ENCODE measurements at places on chromosomes 2 and 18. TPM values are rescaled to one million over a fixed set of nuclear protein-coding genes. Genes with fewer than 3 reads are reported as not detected.

GRCh38 chr18:47677952-47678351, 252.5 kb downstream of the SMAD2 start:
- no peak overlapping the region for H3K27ac ChIP-seq
- DNase-seq = no peak
- H3K4me1 ChIP-seq = no peaks in the 10 kb centered on the region

DNA sequence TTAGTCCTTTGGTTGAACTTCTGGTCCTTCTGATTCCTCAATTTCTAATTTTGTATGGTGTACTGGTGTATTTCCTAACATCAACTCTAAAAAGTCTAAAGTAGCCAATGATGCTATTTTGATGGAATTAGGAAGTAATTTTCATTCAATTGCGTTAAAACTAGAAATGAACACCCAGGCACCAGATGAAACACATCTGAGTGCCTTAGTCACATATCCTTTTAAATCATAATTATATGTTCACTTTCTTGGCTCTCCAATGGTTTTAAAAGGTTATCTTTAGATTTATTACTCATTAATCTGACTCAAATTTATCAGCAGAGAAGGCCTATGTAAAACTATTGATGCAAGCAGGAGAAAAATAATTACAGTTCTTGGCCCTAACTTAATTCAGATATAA, 119.7 kb downstream of the GAREM1 start:
- no peak for DNase-seq
- no peaks in the 10 kb centered on the region for H3K36me3 ChIP-seq
- no peaks in the 10 kb centered on the region for H3K27me3 ChIP-seq
- no peaks in the 10 kb centered on the region for H3K4me1 ChIP-seq

Gene CHAC2
- 27.4 TPM for total RNA-seq

DNA sequence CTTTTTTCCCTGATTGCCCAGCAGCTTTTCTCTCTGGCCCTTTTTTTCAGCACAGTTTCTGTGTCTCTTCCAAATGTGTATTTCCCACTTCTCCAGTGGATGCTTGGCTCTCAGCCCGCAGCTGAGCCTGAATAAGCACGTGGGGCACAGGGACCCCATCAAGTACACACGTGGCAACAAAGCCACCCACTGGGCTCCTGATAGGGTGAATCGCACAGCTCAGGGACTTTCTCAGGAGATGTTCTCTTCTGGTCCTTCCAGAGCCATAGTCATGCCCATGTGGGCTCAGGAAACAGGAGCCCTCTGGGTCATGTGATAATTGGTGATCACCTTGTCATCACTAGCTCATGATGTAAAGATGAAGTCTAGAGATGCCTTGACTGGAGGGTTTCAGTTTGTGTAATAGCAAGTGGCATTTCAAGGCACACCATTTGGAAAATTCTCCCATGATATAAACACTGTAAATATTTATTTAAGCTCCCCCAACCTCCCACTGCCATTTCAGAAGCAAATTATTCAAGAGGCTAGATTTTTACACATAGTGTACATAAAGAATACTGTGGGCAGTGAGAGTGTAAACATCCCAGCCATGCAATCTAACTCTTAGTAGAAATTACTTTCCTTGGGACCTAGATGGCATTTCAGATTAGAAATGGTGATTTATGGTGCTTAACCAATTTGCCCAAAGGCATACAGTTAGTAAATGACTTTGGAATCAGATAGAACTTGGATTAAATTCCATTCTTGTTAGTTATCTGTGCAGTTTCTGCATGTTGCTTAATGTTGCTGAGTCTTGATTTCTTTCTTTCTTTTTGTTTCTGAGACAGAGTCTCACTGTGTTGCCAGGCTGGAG, 597.5 kb downstream of the SLC4A3 start:
- no peak overlapping the region for H3K27ac ChIP-seq
- no peak for DNase-seq
- H3K4me3 ChIP-seq = no peak overlapping the region
- H3K36me3 ChIP-seq = no peaks in the 10 kb centered on the region
- no peaks in the 10 kb centered on the region for H3K4me1 ChIP-seq
- no peaks in the 10 kb centered on the region for H3K27me3 ChIP-seq

DNA sequence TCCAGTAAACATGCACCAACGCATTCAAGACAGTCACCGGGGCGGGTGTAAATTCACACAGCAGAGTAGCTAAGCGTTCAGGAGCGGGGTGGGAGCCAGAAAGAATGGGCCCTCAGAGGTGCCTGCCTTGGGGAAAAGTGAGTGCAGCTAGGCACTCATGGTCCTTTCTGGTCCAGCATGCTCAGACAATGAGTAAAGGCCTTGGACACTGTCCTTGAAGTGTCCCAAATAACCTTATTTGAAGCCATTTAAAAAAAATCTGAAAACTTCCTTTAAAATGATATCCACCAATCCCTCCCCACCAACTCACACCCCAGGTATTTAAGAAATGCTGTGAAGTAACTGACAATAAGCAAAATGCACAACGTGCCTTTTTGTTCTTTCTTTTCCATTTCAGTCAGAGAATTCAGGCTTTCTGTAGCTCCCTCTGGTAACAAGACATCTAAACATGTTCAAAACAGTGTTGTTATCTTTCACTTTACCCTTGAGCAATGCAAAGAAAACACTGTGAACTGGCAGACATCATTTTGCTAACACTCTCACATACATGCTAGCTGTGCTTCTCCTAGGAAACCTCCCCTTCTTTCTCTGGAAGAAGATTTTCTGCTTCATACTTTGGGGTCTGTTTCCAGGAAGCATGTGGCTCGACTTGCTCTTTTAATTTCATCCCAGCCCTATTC, 445.1 kb upstream of the SPRED2 start:
- no peak for DNase-seq
- H3K4me1 ChIP-seq = no peaks in the 10 kb centered on the region
- H3K4me3 ChIP-seq = no peak overlapping the region
- no peaks in the 10 kb centered on the region for H3K27me3 ChIP-seq

Gene TUBA3D
- total RNA-seq = not detected

DNA sequence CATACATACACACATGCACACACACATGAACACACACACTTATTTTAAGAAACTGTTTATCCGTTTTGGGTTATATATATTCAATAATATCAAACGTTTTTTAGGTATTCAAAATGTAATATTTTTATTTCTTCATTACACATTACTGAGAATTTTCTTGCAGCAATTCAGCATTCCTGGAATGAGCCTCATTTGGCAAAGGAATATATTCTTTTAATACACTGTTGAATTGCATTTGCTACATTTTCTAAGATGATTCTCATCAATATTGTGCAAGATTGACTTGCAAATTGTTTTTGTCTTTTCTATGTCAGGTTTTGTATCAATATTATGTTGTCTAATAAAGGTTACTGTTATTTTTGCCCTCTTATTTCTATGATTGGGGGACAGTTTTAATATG, 276.1 kb upstream of the CYP26B1 start:
- DNase-seq = no peak
- no peak overlapping the region for H3K4me3 ChIP-seq
- H3K27ac ChIP-seq = no peak overlapping the region
- H3K27me3 ChIP-seq = no peaks in the 10 kb centered on the region

Gene CFC1
- total RNA-seq = not detected

Gene GDF7
- not detected for total RNA-seq

DNA sequence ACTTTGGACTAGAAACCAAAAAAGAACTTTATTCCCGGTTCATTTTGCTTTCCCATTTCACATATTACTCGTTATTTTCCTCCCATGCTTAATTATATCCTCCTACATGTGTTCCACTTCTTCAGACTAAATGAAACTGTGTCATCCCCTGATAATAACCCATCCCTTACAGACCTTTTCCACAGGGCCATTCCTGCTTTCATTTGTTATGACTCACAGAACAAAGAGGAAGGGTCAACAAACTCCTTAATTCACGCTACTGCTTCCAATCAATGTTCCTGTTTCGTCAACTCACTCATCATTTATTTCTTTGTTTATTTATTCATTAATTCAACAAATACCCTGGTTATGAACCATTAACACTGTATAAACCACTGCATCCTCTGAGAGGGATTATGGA, 104.5 kb downstream of the ZEB2 start:
- no peak overlapping the region for H3K4me3 ChIP-seq
- no peak overlapping the region for H3K27ac ChIP-seq
- no peaks in the 10 kb centered on the region for H3K27me3 ChIP-seq
- no peak for DNase-seq
- H3K4me1 ChIP-seq = no peaks in the 10 kb centered on the region
- H3K36me3 ChIP-seq = no peaks in the 10 kb centered on the region

Gene IFIH1
- total RNA-seq = 16.8 TPM

GRCh38 chr2:9508931-9509330, 34.6 kb downstream of the IAH1 start:
- no peaks in the 10 kb centered on the region for H3K4me1 ChIP-seq
- H3K27me3 ChIP-seq = no peaks in the 10 kb centered on the region
- DNase-seq = no peak
- peaks cover 20% of the 10 kb centered on the region for H3K36me3 ChIP-seq
- H3K4me3 ChIP-seq = no peak overlapping the region

- no peak overlapping the region for H3K4me3 ChIP-seq
- H3K27ac ChIP-seq = no peak overlapping the region
- no peaks in the 10 kb centered on the region for H3K36me3 ChIP-seq
- H3K27me3 ChIP-seq = no peaks in the 10 kb centered on the region
- no peak for DNase-seq
Measured at GRCh38 chr2:127051116-127052056, 55.6 kb downstream of the BIN1 start.

GRCh38 chr2:665340-666073, 11.7 kb downstream of the TMEM18 start:
- H3K27me3 ChIP-seq = no peaks in the 10 kb centered on the region
- no peak overlapping the region for H3K4me3 ChIP-seq
- peaks cover 17% of the 10 kb centered on the region for H3K4me1 ChIP-seq
- H3K27ac ChIP-seq = no peak overlapping the region
- DNase-seq = no peak

DNA sequence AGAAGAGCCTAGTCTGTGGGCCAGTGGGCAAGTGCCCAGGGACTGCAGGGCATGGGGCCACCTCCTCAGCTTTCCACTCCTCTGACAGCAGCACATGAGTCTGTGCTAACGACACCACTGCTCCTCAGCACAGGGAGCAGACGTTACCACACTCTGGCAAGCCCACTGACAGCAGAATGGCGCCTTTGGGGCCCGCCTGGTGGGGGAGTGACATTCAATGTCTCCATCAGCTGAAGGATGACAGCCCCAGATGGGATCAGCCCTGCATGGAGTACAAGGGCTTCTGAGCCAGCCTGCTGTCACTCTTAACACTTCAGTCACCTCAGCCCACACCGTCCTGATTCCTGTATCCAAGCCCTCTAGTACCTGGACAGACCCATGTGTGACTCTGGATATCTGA, 149.4 kb upstream of the SMAD2 start:
- no peak overlapping the region for H3K27ac ChIP-seq
- no peak for DNase-seq
- no peaks in the 10 kb centered on the region for H3K27me3 ChIP-seq
- no peaks in the 10 kb centered on the region for H3K36me3 ChIP-seq
- no peak overlapping the region for H3K4me3 ChIP-seq
- no peaks in the 10 kb centered on the region for H3K4me1 ChIP-seq

- no peaks in the 10 kb centered on the region for H3K27me3 ChIP-seq
- H3K27ac ChIP-seq = no peak overlapping the region
- DNase-seq = no peak
- no peaks in the 10 kb centered on the region for H3K4me1 ChIP-seq
- no peak overlapping the region for H3K4me3 ChIP-seq
- no peaks in the 10 kb centered on the region for H3K36me3 ChIP-seq
Measured at GRCh38 chr2:30984148-30984547, 154.1 kb downstream of the GALNT14 start.

- H3K36me3 ChIP-seq = no peaks in the 10 kb centered on the region
- H3K4me1 ChIP-seq = peaks cover 11% of the 10 kb centered on the region
- no peaks in the 10 kb centered on the region for H3K27me3 ChIP-seq
- no peak overlapping the region for H3K4me3 ChIP-seq
Measured at GRCh38 chr2:169683054-169683424, 11.2 kb downstream of the CFAP210 start.

DNA sequence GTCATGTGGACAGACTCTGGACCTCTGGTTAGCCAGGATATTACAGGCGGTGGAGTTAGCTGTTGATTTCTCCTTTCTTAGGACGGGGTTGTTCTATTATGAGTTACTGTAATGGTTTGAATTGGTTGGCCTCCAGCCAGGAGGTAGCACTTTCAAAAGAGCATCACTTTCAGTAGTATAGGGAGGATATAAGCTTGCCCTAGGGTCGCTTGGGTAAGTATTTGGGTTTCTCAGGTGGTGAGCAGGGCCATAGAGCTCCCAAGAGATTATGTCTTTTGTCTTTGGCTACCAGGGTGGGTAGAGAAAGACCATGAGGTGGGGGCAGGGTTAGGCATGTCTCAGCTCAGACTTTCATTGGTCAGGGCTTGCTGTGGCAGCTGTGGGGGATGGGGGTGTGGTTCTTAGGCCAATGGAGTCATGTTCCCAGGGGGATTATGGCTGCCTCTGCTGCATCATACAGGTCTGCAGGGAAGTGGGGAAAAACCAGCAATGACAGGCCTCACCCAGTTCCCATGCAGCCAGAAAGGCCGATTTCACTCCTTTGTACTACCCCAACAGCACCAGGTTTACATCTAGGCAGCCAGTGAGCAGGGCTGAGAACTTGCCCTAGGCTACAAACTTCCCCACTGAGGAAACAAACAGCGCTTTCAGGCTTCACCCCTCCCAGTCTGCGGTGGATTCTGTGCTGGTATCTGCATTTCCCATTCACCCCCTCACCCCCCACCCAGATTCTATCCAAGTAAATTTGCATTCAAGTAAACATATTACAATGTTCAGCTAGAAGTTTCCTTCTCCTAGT, 89.4 kb upstream of the SLC38A11 start:
- no peaks in the 10 kb centered on the region for H3K4me1 ChIP-seq
- H3K27me3 ChIP-seq = no peaks in the 10 kb centered on the region
- no peak overlapping the region for H3K27ac ChIP-seq
- no peak overlapping the region for H3K4me3 ChIP-seq
- no peak for DNase-seq

DNA sequence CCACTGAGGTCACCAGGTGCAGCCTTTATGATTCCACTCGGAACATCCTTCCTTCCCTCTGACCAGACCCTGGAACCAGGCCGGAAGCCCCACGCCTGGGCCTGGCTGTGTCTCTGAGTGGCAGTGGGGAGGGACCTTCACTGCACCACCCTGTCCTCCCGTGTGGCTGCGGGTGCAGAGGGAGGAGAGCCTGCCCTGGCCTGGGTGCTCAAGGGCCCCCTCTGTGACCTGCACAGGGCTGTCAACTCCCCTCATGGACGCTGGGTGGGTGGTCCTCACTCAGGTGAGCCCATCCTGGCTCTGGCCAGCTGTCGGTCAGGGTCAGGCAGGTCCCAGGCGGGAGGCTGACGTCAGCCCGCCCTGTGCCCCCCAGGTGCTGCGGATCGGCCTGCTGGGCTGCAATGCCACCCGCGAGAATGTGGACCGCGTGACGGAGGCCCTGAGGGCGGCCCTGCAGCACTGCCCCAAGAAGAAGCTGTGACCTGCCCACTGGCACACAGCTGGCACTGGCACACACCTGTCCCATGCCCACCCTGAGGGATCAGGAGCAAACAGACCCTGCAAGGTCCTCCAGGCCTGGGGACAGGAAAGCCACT, 9.8 kb downstream of the AGXT start:
- no peaks in the 10 kb centered on the region for H3K36me3 ChIP-seq
- H3K27me3 ChIP-seq = no peaks in the 10 kb centered on the region
- DNase-seq = no peak
- no peak overlapping the region for H3K4me3 ChIP-seq

- no peak for DNase-seq
- no peak overlapping the region for H3K27ac ChIP-seq
- no peak overlapping the region for H3K4me3 ChIP-seq
- no peaks in the 10 kb centered on the region for H3K27me3 ChIP-seq
- peaks cover 46% of the 10 kb centered on the region for H3K4me1 ChIP-seq
Measured at GRCh38 chr18:47909484-47909883, 21.0 kb downstream of the SMAD2 start.

Data from CD8-positive, alpha-beta memory T cell (primary cell).